ENCODE measurements at places on chromosomes 1 and 21. TPM values are rescaled to one million over a fixed set of nuclear protein-coding genes. Genes with fewer than 3 reads are reported as not detected.

DNA sequence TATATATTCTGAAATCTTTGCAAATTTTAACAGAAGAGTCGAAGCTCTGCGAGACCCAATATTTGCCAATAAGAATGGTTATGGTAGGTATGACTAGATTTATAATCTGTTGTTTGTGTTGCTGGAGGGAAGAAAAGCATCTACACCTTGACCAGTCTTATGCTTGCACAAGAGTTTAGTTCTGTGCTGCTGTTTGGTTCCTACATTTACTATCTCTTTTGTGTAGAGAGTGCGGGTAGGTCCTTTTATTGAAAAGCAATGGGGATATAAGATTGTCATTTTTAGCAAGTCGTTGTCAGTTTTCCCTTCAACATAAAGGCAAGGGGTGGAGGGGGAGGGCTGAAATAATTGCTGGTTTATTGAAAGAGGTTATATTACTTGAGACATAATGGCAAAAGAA, 396 bp downstream of the ELAVL4 start:
- no peak for DNase-seq

The KIF14 gene
- total RNA-seq, result 0.19 TPM

- DNase-seq, result no peak
Observed at GRCh38 chr1:245825128-245825901, 670.5 kb downstream of the KIF26B start.

DNA sequence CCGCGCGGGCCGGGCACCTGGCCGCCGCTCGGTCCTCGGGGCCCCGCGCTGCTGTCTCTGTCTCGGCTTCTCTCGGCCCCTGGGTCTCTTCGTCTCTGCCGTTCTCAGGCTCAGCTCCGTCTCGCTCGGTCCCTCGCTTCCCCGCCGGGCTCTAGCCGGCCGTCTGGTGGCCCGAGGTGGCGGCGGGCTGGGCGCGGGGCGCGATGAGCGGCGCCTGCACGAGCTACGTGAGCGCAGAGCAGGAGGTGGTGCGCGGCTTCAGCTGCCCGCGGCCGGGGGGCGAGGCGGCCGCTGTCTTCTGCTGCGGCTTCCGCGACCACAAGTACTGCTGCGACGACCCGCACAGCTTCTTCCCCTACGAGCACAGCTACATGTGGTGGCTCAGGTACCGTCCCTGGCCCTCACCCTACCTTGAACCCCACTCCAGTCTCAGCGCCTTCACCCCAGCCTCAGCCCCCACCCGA, 355 bp downstream of the SHISAL2A start:
- DNase-seq, result no peak

The NTNG1 gene
- total RNA-seq, result 0.46 TPM

DNA sequence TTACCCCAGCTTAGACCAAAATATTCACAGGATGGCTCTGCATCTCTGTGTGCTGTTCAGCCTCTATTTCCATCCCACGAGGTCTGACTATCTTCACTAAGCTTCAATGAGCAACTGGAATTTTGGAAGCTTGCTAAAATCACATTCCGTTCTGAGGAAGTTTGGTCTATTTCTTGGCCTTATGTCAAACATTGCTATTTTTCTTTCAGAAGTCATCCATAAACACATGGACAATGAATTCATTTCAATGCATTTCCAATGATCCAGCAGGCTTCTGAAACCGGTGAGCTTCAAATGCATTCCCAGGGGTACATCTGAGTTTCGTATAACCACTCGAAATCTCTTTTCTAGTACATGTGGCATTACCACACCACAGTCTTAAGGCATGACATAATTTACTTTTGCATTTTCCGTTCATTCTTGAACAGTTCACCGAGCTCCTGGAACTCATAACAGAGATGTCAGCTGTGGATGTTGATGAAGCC, 294.1 kb upstream of the KAZN start:
- DNase-seq, result no peak

DNA sequence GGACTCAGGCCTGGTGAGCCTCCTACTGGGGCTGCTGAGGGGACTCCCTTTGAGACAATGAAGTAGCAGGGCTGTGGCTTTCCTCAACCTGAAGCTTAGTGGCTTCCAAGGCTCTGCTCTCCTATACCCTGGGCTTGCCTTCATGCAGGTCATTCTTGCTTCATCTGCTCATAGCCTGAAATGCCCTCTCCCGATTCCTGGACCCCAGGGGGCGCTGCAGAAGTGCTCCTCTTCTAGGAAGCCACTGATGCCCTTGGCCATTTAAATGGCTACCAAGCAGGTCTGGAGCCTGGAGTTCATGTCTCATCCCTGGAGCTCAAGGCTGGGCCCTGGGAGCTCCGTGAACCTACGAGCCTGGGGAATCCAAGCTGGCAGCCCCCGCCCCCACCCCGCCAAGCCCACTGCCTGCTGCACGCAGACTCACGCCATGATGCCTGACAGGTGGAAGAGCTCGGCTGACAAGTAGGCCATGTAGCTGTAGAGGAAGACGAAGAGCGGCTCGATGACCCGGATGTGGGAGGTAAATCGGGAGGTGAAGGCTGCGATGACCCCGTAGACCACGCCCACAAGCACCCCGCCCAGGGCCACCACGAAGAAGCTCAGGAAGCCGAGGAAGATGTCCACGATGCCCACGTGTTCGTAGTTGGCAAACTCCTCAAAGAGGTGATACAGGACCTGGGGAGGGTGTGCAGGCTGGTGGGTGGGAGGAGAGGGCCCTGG, 45.7 kb downstream of the SLC9A1 start:
- DNase-seq, result no peak

DNA sequence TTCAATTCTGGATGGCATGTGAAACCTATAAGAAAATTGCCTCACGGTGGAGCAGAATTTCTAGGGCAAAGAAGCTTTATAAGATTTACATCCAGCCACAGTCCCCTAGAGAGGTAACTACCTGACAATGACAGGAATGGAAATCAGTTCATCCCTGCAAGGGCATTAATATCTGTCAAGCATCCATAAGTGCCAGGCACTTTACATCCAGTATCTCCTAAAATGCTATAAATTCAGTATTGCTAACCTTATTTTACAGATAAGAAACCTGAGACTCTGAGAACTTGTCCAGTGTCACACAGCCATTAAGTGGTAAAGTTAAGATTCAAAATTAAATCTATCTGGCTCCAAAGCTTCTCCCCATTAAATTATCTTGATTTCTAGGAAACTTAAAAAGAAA, 22.3 kb downstream of the RGS13 start:
- no peak for DNase-seq

DNA sequence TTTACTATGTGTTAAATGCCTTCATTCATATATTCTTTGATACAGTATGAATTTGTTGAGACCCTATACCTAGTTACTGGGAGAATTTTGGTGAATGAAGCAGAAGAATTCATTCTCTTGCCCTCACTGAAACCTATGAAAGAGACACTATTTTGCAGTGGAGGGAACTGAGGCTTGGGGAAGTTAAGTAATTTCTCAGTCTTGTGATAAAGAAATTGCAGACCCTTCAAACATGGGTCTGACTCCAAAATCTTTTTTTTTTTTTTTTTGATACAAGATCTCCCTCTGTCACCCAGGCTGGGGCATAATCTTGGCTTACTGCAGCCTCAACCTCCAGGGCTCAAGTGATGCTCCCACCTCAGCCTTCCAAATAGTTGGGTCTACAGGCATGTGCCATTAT, 132.1 kb downstream of the DNM3 start:
- no peak for DNase-seq

The DISP3 gene
- not detected for total RNA-seq
